ENCODE measurements at places on chromosomes 4 and X. TPM values are rescaled to one million over a fixed set of nuclear protein-coding genes. Genes with fewer than 3 reads are reported as not detected.
A peak's percentile ranks its signal among the peaks of the same experiment; 100 is the strongest.

- no peak for DNase-seq
Observed at GRCh38 chrX:9767375-9767774, 1.7 kb upstream of the GPR143 start.

DNA sequence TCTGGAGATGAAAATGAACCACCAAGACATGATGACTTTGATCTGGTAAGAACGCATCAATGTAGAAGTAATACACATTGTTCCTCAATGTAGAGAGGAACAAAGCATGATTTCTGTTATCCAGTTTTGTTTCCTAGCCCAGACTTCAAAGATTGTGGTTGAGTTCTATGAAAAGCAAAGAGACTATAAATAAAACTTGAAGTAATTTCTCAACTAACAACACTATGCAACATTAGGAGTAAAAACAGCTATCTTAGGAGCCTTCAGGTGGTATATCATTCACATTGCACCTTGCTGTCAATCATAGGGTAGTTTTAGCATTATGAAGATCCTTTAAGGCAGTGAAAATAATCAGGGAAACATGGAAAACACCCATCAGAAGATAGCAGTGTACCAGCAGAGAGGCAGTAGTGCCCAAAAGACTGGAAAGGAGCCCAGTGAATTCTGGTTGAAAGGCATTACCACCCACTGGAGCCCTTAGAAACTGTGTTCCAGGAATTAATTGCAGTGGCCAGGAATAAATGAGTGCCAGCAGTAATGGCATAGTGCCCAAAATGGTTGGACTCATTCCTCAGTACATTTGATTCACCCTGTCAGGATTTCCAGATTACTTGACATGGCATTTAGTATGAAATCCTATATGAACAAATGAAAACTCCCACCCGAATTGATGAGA, 300.7 kb upstream of the CXXC4 start:
- DNase-seq = no peak

- no peak for DNase-seq
Observed at GRCh38 chr4:80980239-80980638, 50.3 kb upstream of the BMP3 start.

- DNase-seq = no peak
Observed at GRCh38 chrX:22730542-22730941, 269.2 kb upstream of the DDX53 start.

DNA sequence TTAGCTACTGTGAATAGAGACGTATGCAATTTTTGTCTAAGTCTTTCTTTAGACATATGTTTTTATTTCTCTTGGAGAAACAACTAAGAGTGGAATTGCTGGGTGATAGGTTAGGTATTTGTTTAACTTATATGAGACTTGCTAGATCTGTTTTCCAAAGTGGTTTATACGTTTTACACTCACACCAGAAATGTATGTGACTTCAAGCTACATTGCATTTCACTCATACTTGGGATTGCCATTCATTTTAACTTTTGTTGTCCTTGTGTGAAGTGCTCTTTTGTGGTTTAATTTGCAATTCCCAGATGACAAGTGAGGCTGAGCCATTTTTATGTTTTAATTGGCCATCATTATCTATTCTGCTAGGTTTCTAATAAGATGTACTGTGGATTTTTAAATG, 817.2 kb downstream of the GLUD2 start:
- DNase-seq = no peak

DNA sequence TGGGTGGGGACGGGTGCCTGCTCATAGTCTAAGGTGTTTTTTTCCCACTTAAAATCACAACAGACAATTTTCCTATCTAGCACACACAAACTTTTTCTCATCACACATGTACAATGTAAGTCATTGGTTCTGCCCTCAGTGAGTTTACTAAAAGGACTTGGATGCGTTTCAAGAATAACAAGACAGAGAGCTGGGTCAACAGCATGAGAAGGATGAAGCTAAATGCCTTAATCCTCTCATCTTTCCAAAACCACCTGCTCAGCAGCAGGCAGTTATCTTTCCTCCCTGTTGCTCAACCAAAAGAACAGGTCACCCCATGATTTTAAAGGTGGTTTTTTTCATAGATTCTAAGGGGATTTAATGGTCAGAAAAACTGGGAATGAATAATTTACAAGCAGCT, 40.1 kb downstream of the OFD1 start:
- no peak for DNase-seq

- no peak for DNase-seq
Observed at GRCh38 chr4:150391052-150391451, 190.9 kb upstream of the MAB21L2 start.

DNA sequence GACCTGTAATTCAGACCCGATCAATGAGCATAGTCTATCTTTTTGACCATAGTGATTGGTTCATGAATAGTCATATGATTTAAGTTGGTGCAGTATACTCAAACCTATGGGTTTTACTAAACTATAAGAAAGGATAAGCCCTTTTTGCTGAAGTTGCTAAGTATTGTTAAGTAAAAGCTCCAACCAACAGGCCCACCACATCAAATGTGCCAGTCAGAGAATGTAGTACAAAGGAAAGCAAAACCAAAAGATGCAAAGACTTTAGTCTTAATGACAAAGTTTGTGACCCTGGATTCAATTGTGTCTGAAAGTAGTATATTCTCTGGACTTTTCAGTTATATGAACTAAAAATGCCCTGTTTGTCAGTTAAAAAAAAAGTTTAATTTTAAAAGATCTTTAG, 208.1 kb upstream of the TET2 start:
- DNase-seq = no peak

GRCh38 chrX:112826023-112826422, 14.6 kb downstream of the AMOT start:
- DNase-seq = no peak

- DNase-seq = no peak
Observed at GRCh38 chrX:133018229-133018628, 59.8 kb upstream of the HS6ST2 start.

DNA sequence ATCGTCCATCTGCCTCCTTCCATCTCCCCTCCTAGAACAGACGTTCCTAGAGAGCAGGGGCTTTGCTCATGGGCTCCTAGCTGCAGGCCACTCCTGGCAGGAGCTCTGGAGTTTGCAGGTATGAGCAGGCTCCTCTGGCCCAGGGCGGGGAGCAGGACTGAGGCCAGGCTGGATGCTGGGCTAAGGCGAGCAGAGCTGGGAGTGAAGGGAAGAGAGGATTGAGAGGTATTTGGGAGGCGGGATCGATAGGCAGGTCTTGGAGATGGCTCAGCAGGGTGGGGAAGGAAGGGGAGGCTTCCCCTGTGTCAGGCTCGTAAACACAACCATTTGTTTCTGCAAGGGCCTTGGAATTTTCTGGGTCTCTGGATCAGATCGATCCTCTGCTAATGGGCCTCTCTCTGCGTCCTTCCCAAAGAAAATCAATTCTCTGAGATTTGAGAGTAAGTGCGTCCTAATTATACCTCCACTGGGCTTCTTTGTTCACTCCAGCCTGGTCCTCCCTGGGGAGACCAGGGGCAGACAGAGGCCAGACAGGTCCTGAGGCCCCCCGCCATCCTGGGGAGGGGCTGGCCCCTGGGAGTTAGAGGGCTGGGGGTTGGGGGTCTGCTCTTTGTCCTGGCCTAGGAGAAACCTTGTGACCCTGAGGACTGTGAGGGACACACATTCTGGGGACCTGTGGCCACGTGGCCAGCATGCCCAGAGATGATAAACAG, 94.8 kb upstream of the PSAPL1 start:
- DNase-seq = no peak

DNA sequence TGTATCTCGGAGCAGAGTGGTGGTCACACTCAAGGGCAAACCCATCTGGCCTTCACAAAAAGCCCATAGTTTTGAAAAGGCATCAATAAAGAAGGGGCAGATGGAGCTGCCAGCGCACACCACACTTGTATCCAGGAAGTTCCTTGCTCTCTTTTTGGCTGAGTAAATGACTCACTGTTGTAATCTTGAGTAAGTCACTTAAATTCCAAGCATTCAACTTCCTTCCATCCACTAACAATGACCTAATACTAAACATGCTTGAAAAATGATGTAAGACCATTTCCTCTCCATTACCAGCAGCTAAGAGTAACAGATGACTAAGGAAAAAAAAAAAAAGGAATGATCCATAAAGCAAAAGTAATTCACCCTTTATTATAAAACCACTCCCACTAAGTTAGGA, 32.4 kb upstream of the MYOZ2 start:
- no peak for DNase-seq

DNA sequence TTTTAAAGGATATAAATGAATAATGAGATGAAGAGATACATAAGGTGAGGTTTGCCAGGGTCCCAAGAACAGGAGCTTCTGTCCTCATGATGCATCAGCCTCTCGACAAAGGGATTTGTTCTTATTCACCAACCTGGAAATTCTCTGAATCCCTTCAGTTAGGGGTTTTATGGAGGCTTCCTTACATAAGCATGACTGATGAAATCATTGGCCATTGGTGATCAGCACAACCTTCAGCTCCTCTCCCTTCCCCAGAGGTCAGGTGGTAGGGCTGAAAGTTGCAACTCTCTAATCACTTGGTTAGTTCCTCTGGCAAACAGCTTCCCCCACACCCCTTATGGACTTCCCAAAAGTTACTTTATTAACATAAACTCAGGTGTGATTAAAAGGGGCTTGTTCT, 222.0 kb downstream of the SPRY1 start:
- DNase-seq = no peak

DNA sequence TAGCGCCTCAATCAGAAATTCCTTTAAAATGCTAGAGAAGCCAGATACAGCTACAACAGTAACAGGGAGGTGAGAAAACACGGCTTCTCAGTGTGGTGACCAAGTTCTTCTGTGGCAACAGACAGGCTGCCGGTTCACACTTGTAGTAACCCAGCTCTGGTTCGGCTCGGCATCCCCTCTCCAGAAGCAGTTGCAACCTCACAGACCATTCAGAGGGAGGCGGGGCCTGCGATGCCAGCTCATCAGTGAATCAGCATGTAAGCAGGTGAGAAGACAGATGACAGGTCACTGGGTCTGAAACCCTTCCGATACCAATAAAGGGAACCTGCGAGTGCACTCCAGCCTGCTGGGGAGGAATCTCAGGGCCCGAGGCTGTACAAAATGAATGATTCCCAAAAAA, 251.0 kb downstream of the KCNIP4 start:
- DNase-seq = no peak

DNA sequence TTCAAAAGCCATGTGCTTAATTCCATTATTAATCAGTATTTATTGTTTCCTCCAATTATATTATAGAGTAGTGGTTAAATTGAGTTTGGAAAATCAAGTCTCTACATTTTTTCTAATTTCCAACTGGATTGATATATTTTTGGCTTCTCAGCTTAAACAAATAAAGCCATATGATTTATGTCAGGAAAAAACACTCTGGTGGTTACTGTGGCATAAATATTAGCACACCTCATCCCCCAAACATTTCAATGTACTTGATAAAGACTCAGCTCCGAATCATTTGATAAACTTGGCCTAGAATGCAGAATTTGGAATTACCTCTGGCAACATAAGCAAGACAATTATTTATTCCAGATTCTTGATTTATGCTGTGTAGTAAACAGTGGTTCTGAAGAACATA, 2313.8 kb downstream of the ARAP2 start:
- no peak for DNase-seq

DNA sequence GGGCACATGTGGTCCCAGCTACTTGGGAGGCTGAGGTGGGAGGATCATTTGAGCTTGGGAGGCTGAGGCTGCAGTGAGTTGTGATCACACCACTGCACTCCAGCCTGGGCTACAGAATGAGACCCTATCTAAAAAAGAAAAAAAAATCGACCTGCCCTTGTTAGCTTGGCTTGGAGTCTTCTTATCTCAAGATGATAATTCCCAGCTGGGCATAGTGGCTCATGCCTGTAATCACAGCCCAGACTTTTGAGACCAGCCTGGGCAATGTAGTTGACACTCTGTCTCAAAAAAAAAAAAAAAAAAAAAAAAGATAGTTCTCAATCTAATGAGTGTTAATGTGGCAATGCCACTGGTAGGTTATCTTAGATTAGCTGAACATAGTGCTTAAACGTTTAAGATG, 41.0 kb downstream of the QRFPR start:
- DNase-seq = no peak

GRCh38 chrX:67543818-67544217, at the start of gene AR:
AR (plus strand) TSS chrX:67544021; CDS start chrX:67545147, 1,126 bp downstream.
- DNase-seq = peak; percentile 72

- DNase-seq = no peak
Observed at GRCh38 chr4:132132433-132132832, 1016.7 kb upstream of the PCDH10 start.

GRCh38 chrX:109783701-109784079, 50.6 kb upstream of the ACSL4 start:
- DNase-seq = no peak

GRCh38 chrX:9913146-9913433, 54.1 kb upstream of the CLDN34 start:
- no peak for DNase-seq

DNA sequence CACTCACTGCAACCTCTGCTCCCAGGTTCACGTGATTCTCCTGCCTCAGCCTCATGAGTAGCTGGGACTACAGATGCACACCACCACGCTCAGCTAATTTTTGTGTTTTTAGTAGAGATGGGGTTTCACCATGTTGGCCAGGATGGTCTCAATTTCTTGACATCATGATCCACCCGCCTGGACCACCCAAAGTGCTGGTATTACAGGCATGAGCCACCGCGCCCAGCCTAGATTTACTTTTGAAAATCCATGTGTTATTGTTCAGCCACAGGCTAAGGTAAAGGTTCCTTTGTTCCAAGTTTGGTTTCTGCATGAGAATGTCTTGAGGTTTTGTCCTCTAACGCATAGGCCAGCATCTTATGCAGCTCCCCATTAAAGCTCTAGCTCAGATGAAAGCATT, 371.6 kb downstream of the DMD start:
- no peak for DNase-seq

GRCh38 chrX:125850693-125851092, 315.4 kb downstream of the DCAF12L2 start:
- DNase-seq = no peak

- DNase-seq = no peak
Observed at GRCh38 chrX:85544609-85545008, 165.1 kb upstream of the POF1B start.

DNA sequence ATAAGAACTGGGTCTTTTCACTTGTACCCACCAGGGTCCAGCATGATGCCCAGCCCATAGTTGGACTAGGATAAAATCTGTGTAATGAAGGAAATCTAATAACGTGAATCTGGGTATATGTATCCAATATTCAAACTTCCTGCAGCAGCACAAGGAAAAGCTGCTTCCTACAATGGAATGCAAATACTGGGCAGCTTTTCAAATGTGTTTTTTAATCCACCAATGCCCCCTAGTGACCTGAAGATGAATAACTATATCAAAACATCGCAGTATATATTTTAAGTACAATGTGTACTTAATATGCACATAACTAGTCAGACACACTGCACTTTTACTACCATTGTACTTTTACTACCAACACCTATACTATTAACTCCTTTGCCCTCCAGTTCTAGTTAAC, 5.3 kb downstream of the APOO start:
- no peak for DNase-seq

- no peak for DNase-seq
Observed at GRCh38 chr4:80294206-80294605, 27.7 kb downstream of the FGF5 start.

GRCh38 chrX:101749436-101749835, 89.8 kb upstream of the ARMCX2 start:
- DNase-seq = no peak

Gene ARMCX4
- 29.8 TPM for total RNA-seq

Gene PAGE2B
- not detected for total RNA-seq

Gene INTU
- total RNA-seq = 15.0 TPM

Gene PARM1
- 134 TPM for total RNA-seq

Gene SUPT20HL2
- 0.57 TPM for total RNA-seq

Gene ACSL1
- total RNA-seq = 104 TPM

Gene H2BW2
- 0.26 TPM for total RNA-seq

Gene CHRNA9
- not detected for total RNA-seq

Gene GLRB
- 2.4 TPM for total RNA-seq

Gene FHIP1A
- total RNA-seq = 25.0 TPM

Gene WAS
- total RNA-seq = 4.8 TPM

Gene HMGN5
- 4.6 TPM for total RNA-seq

All from ureter (tissue), 1 donor.